ENCODE measurements at places on chromosomes 7 and 10.

- no peak for DNase-seq
Measured at GRCh38 chr10:129966370-129966888, 2.4 kb upstream of the EBF3 start.

GRCh38 chr7:64685741-64686140, 19.8 kb downstream of the ZNF107 start:
- no peak for DNase-seq

GRCh38 chr10:15144788-15145187, 23.7 kb downstream of the NMT2 start:
- no peak for DNase-seq

DNA sequence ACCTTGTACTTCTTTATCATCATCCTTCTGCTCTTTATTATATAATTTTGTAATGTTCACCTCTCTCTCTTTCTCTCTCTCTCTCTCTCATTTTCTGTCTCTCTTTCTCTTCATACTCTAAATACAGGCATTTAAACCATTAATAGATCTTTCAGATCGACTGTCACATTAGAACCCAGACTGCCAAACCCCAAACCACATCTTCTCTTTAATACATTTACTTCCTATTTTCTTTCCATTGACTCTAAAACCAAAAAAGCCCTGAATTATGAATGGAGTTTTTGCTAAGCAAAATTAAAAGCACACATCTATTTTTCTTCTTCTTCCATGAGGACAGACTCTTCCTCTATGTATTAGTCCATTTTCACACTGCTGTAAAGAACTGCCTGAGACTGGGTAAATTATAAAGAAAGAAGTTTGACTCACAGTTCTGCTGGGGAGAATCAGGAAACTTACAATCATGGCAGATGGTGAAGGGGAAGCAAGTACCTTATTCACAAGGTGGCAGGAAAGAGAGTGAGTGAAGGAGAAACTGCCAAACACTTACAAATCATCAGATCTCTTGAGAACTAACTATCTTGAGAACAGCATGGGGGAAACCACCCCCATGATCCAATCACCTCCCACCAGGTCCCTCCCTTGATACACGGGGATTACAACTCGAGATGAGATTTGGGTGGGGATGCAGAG, 272.7 kb upstream of the MGMT start:
- DNase-seq = no peak

DNA sequence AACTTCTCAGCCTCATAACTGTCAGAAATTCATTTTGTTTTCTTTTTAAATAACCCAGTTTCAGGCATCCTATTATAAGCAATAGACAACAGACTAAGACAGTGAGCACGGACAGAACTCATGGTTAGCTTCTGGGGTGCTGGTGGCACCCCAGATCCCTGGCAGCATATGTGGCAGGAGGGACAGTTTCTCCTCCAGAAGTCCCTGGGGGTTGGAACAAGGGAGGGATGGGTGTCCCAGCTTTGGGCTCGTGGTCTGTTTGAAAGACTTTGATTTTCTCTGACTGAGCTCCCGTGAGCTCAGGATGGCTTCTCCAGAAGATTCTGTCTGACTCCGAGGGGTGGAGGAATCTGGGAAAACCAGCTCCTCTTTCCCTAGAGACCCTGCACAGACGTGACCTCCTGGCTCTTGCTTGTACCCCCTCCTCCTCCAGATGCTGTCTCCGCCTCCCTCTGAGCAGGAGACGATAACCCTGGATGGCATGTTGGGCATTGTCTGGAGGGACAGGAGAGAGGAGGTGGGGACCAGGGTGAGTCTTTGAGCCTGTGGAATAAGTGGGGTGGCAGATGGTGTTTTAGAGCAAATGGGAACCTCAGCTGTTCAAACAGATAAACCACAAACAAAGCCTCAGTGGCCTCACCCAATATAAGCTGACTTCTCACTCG, 421.1 kb downstream of the GLRX3 start:
- no peak for DNase-seq

DNA sequence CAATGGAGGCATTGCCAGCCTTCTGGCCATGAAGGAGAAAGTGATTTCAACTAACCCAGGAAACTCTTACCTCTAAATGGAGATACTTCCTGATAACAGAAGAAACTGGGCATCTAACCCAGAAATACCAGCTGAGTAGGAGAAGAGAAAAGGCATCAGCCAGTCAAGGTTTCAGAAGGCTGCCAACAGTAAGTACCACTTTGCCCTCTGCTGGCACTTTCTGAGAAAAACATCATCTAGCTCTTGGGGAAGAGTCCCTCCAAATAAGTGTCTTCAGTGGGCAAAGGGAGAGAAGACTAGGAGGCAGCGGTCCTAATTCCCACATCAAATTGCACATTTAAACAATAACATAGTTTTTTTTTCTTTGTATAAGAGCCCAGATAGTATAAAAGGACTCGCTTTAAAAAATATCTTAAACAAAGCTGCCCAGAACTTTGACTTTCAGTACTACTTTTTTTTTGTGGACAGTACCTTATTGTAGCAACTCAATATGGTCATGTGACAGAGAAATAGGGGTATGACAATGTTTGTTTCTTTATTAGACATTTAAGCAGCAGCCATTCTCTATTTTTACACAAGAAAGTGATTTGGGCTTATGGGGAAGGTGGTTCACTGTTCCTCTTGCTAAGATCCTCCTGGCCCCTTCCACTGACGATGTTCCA, 157.3 kb downstream of the CTTNBP2 start:
- peak; percentile 25 for DNase-seq

DNA sequence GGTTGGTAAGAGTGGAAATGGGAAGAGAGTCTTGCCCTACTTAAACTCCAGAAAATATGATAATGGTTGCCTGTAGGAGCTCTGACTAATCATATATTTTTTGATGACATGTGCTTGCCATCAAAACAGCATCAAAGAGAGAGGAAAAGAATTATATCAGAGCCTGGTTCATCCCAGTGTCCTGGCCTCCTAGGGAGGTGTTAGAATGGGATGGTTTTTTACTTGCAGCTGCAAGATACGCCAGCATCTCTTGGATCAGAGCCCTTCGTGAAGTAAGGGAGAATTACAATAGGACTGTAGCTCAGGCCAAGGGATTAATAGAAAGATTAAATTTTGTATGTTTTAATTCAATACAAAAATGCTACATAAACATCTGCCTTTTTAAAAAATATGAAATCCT, 177.6 kb upstream of the HDAC9 start:
- DNase-seq = no peak

DNA sequence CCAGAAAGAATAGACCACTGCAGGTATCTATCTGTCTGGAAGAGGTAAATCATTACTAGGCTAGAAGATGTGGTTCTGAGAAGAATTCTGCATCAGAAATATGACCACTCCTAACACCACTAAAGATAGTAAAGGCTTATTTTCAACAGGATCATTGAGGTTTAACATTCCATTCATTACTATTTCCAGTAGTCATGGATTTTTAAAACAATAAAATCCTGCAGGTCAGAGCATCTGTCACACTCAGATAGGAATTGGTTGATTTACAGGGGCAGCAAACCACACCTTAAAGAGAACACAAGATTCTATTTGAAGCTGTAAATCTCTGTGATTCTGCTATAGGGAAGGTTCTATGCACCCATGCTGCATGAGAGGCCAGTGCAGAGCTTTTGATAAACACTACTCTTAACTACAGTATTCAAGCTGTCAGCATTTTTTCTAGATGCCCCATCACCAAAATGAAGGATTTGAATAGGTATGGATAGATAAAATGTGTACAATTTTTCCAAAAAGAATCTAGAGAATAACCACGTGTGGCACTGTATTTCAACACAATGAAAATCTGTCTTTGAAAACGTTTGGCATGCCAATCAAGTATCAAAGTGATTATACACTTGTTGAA, 14.6 kb downstream of the LRRC17 start:
- no peak for DNase-seq

DNA sequence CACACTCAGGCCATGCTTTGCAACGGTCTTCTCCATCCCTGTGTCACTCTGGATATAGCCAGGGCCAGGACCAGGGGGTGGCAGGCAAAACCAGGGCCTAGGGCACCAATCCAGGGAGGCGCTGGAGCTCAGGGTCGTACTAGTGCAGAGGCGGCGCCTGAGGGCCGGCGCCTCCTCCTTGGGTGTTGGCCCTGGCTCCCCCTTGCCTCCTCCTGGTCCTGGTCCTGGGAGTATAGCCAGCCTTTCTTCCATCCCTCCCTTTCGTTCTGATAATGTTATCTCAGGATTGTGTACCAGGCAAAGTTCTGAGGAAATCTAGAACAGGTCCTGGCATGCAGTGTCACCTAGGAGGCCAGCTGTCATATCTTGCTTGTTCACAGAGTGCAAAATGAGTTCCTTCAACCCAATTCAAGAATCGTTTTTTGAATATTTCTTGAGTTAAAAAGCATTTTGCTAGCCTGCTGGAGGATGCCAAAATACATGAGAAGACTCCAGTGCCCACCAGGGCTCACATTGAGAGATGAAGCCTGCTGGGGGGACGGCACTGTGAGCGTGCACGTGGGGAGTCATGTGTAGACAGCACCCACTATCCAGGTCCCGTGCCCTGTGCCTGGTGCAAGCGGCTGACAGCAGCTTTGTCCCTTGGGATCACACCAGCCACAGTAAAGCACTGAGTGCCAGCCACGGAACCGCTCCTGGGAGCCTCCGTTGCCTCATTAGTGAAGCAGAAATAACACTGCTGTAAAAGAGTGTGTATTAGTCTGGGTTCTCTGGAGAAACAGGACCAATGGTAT, 106.9 kb upstream of the C7orf33 start:
- no peak for DNase-seq

- no peak for DNase-seq
Measured at GRCh38 chr10:30433306-30433729, 666 bp upstream of the MAP3K8 start.

- DNase-seq = no peak
Measured at GRCh38 chr7:155831807-155832524, 19.7 kb upstream of the SHH start.

GRCh38 chr10:125000366-125001312, 58.7 kb downstream of the ZRANB1 start:
- no peak for DNase-seq

DNA sequence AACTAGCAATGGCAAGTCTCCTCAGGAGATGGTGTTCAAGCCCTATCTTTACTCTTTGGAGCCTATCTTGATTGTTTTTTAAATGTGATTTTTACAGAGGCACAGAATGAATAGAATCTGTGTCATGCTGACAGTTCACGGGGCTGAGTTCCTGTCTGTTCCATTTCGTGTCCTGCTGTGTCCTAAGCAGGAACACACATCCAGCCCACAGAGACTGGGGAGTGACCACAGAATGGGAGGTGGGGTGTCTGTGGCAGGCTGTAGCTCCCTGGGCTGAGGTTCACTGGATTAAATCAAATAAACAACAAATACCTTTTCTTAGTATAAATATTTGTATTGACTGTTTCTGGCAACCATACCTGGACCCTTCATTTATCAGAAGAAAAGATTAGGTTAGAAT, 73.4 kb upstream of the CARD11 start:
- no peak for DNase-seq

DNA sequence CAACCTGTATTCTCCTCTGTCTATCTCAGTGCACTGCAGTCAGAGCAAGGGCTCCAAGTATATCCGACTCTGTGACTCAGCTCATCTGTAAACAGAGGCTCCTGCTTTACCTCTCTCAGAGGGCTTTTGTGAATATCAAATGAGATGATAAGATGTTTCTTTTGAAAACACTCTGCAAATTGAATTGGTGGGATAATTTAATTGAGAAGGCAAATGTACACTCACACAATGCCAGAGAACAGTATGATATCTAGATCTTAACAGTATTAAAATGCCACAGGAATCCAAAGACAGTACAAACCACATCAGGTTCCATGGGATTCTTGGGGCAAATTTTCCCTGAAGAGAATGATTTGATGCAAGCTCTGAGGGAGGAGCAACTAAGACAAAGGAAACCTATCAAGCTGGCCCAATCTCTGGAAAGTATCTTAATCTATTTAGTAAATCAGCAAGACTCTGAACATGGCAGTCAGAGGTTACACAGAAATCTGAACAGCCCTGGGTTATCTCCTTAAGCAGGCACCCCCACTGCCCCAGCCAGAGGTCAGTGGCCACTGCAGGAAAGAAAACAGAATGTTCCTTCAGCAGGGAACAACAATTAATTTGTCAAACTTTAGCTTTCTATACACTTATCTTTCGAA, 45.9 kb downstream of the DOCK4 start:
- no peak for DNase-seq

DNA sequence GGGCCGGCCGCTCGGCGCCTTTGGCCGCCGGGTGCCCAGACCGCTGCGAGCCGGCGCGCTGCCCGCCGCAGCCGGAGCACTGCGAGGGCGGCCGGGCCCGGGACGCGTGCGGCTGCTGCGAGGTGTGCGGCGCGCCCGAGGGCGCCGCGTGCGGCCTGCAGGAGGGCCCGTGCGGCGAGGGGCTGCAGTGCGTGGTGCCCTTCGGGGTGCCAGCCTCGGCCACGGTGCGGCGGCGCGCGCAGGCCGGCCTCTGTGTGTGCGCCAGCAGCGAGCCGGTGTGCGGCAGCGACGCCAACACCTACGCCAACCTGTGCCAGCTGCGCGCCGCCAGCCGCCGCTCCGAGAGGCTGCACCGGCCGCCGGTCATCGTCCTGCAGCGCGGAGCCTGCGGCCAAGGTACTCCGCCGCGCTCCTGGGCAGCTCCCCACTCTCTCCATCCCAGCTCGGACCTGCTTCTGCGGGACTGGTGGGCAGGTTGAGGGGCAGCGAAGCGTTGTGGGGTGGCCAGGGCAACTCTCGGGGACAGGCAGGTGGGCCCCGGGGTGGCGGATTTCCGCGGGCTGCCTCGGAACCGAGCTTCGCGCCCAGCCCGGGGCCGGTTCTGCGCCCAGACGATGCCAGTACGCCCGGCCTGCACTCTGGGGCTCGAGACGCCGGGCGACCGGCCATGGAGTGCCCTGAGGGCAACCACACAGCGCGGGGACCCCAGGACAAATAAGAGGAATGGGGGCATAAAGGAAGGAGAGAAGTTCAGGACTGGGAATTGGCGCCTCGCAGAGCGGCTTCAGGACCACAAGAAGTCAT, 578 bp downstream of the HTRA1 start:
- peak; percentile 9 for DNase-seq

- no peak for DNase-seq
Measured at GRCh38 chr10:11849277-11849676, 26.1 kb downstream of the PROSER2 start.

- no peak for DNase-seq
Measured at GRCh38 chr7:25537662-25538375, 309.5 kb upstream of the NPVF start.

- DNase-seq = no peak
Measured at GRCh38 chr7:158567153-158567603, 20.4 kb downstream of the PTPRN2 start.

GRCh38 chr7:130207033-130207432, 627 bp upstream of the SSMEM1 start:
- DNase-seq = no peak

DNA sequence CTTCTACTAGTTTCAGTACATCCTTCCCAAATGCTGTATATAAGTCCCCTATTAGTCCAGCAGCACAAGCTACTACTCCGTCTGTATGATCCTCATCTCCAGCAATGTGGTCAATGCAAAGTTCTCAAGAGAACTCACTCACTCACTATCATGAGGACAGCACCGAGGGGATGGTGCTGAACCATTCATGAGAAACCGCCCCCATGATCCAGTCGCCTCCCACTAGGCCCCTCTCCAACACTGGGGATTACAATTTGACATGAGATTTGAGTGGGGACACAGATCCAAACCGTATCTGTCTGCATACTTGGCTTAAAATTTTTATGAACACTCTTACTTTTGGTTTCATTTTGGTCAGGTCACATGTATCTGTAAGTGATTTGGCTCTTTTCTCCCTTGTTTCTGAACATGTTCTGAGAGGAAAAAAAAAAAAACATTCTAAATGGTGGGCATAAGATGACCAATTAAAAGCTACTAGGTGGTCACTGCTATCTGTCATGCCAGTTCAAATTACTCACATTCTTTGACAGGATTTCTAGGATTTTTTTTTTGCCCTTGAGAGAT, 60.1 kb downstream of the ZNF783 start:
- no peak for DNase-seq

Data from NCI-H526 treated with DMSO at 0.1 percent for 48 hours (cell line).